ENCODE measurements at places on chromosomes 3 and 15.

GRCh38 chr15:100140527-100141308 lies 201.1 kb downstream of the ADAMTS17 start:
- no peak for DNase-seq

DNA sequence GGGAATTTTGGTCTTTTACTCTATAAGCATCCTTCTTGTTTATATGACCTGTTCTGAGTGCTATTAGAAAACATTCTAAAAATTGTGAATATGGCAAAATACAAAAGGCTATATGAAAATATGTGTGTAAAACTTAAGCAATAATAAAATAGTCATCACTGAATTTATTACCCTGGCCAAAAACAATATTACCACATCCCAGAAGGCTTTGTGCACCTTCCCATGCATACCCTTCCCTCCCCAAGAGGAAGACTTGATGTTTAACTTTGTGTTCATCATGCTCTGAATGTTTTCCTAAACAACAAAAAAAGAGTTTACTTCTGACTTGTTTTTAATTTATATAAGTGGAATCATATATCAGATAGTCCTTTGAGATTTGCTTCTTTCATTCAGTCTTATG lies 155.1 kb upstream of the TNIK start:
- DNase-seq: no peak

DNA sequence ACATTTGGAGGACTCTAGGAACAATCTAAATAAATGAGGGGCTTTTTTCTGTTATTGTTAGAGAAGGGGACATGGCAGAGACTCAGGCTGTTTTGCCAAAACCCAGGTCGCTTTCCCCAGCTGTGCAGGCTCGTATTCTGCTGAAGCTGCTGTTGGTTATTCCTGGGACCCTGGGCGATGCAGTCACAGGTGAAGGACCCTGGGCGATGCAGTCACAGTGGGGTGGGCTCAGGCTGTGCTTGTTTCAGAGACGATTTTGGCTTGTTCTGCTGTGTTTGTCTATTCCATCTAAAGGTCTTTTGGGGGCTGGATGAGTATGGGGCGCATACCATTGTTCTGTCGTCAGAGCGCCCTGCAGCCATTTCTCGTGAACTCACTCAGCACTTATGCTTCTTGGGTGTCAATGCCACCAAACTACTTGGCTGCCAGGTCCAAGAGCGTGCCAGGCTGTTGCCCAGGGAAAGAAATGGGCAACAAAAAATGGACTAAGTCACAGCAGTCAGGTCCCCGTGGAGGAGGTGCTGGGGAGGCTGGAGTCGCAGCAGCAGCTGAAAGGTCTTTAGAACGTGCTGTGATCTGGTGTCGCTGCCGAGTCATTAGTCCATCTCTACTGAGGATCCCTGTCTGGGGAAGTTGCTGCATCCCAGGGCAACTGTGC lies 151.4 kb downstream of the CHDH start:
- no peak for DNase-seq

- DNase-seq: no peak
These were observed 94.5 kb upstream of the SOX14 start for GRCh38 chr3:137669519-137670060.

DNA sequence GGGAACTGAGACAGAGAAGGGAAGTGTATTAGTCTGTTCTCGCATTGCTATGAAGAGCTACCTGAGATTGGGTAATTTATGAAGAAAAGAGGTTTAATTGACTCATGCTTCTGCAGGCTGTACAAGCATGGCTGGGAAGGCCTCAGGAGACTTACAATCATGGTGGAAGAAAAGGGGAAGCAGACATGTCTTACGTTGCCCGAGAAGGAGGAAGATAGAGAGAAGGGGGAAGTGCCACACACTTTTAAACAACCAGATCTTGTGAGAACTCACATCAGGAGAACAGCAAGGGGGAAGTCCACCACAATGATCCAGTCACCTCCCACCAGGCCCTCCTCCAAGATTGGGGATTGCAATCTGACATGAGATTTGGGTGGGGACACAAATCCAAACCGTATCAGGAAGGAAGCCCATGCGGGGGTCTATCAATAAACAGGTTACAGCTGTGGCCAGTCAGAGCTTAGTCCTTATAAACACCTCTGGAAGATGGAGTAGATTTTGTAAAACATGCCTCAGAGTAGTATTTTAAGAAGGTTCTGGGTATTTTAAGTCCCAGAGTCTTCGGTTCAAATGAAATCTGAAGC lies 153.9 kb downstream of the GHSR start:
- no peak for DNase-seq

GRCh38 chr15:78995921-78996893 lies 51.4 kb upstream of the CTSH start:
- no peak for DNase-seq

DNA sequence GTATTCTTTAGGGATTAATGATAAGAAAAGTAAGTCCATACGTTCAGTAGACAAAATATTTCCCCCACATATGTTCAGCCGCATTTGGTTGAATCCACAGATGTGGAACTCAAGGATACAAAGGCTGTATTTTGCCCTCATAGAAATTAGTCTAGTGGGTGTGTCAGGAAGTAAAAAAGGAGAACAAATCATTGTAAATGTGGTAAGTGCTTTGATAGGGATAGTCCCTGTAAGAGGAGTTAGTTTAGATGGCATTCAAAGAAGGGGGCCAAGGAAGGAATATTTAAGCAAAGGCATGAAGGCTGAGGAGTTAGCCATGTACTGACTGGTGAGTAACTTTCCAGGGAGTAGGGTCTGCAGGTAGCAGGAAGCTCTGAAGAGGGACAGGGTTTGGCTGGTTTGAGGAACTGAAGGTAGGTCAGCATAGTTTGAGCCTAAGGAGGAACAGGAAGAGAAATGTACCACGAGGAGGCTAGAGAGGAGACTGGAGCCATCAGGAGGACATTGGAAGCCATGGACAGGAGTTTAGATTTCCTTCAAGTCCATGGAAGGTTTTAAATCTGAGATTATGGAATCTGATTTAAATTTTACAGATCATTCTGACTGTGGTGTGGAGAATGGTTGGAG lies 98.8 kb downstream of the MME start:
- no peak for DNase-seq

- no peak for DNase-seq
These were observed 3.1 kb downstream of the CIDEC start for GRCh38 chr3:9876991-9877390.

DNA sequence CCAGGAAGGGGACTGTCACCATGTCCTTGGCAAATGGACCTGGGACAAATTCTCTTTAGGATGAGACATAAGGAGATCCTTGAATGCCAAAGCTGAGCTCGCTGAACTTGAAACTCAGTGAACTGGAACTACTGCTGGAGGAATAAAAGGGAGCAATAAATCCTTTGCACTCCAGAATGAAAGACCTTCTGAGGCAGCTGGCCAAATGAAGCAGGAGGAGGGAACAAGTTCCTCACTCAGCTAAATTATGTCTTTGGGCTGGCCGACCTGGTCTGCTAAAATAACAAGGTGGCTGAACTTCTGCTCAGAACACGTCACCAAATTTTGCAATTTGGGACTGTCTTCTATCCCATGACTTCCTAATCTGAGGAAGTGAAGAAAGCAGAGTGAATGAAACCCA lies 314.7 kb downstream of the LPP start:
- DNase-seq: no peak

GRCh38 chr15:89195836-89196235 lies 25.5 kb downstream of the RLBP1 start:
- DNase-seq: no peak

GRCh38 chr3:176950743-176951142 lies 246.5 kb downstream of the TBL1XR1 start:
- peak; percentile 38 for DNase-seq

- DNase-seq: no peak
These were observed 615 bp downstream of the DHX30 start for GRCh38 chr3:47803480-47804025.

GRCh38 chr3:129387487-129387886 lies 40.9 kb downstream of the EFCAB12 start:
- DNase-seq: no peak

DNA sequence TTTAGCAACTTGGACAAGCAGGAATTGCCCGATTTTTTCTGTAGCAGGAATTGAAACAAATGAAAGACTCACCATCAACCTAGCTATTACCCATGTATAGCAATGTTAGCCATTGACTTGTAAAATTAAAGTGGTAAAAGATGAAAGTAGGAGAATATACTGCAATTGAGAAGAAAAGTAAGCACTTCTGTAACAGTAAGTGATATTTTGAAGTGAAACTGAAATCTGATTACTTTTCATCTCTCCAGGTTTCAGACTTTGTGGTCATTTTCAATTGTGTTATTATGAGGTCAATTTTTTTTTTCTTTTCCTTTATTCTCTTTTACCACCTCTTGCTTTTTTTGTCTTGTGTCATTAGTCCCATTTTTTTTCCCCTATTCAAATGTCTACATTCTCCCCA lies 1078.2 kb downstream of the ZPLD1 start:
- DNase-seq: no peak

GRCh38 chr3:194702545-194702944 lies 16.9 kb downstream of the FAM43A start:
- DNase-seq: no peak

GRCh38 chr15:69548395-69549180 lies 96.0 kb downstream of the RPLP1 start:
- DNase-seq: no peak

- no peak for DNase-seq
These were observed 1.7 kb upstream of the RARB start for GRCh38 chr3:25426408-25426807.

DNA sequence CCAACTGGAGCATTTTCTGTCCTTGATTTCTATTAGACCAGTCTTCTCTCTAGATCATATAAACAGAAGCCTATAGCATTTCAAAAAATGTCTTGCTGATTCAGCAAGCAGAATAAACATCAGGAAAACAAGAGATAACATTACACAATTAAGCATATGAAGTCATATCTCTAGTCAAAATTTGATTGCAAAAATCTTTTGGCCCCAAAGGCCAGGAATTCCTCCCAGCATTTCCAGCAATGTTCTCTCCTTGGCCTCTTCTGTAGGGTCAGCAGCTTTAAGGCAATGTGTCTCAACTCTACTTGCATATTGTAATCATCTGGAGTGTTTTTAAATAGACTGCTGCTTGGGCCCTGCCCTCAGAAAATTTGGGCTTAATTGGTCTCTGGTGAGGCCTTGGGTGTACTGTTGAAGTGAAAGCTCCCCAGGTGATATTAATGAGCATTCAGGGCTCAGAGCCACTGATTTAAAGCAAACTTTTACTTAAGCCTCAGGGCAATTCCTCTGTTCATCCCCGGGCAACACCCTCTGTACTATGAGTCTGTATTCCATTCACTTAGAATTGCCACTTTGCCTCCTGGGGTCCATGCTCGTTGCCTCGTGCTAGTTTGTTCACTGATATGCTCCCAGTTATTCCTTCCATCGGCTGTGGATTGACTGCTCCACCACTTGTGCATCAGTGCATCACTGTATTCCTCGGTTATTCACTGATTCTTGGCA lies 1072.6 kb downstream of the ROBO2 start:
- no peak for DNase-seq

- no peak for DNase-seq
These were observed 81.2 kb upstream of the ABHD17C start for GRCh38 chr15:80613762-80614365.

GRCh38 chr3:102026656-102027055 lies 177.3 kb downstream of the NFKBIZ start:
- no peak for DNase-seq

DNA sequence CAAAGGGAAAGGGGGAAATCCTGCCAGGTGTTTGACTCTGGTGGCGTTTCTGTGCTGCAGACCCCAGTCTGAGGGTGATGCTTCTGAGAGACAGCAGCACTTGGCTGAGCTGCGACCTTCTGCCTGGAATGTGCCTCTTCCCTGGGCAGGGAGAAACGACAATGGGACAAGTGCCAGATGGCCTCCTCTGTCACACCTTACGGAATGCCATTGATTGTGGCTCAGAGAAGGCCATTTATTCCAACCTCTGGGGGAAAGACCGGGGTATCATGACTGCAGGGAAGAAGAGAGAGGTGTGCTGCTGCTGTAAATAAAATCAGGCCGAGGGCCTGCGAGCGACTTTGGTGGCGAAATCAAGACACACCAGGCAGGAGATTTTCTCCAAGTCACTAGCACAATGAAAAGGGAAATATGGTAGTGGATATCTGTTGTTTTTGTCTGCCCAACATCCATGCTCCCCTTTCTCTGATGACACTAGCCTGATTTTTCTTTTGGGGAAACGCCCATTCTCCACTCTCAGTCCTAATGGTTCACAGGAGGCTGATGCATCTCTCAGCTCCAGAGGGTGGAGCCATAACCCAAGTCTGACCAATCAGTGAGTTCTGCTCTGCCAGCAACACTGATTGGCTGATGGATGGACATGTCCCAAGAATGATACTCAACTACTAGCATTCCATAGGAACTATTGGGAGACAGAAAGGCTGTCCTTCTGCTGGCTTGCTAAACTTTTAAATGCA lies 336.1 kb downstream of the FOXP1 start:
- DNase-seq: no peak

DNA sequence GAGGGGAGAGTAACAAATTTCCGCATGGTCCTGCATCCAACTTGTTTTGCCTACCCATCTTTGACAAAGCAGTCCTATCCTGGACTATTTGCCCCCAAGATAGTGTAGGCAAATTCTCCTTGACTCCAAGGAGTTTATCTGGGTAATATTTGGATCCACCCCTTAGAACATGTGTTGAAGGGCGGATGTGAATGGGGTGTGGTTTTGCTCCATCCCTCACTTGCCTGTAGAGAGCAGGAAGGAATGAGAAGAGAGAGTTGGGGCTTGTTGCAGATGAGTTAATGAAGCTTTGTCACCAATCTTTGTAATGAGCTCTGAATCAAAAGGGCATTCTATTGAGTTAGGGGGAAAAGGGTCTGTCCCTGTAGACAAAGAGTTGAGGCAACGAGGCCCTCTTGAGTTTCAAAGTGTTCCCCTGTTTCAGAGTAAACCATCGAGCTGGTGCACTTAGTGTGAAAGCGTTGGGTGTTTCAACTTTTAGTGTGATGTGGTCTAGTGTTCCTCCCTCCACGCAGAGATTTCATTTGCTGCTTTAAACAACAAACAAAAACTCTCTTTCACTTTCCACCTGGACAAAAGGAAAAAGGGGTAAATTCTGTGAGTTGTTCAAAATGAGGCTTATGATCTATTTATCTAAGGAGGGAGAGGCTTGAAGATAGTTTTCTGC lies 42.2 kb upstream of the PPARG start:
- no peak for DNase-seq

GRCh38 chr15:29570121-29570947 lies 251.9 kb downstream of the TJP1 start:
- no peak for DNase-seq

- DNase-seq: no peak
These were observed 186.4 kb downstream of the FAM43A start for GRCh38 chr3:194871864-194872668.

GRCh38 chr15:33314069-33314468 lies 3.3 kb downstream of the RYR3 start:
- DNase-seq: no peak

GRCh38 chr3:194584866-194585265 lies 48.4 kb downstream of the TMEM44 start:
- no peak for DNase-seq

GRCh38 chr3:21140785-21141184 lies 610.2 kb downstream of the ZNF385D start:
- no peak for DNase-seq

GRCh38 chr15:31528846-31529245 lies 202.2 kb downstream of the KLF13 start:
- DNase-seq: no peak

GRCh38 chr3:12483872-12484197 lies 445 bp upstream of the TSEN2 start:
- DNase-seq: no peak

- no peak for DNase-seq
These were observed 192.5 kb upstream of the TPRG1 start for GRCh38 chr3:188979248-188979647.

Measured in retinal pigment epithelial cell (primary cell).